ENCODE measurements at places on chromosomes 4 and X. TPM values are rescaled to one million over a fixed set of nuclear protein-coding genes. Genes with fewer than 3 reads are reported as not detected.

DNA sequence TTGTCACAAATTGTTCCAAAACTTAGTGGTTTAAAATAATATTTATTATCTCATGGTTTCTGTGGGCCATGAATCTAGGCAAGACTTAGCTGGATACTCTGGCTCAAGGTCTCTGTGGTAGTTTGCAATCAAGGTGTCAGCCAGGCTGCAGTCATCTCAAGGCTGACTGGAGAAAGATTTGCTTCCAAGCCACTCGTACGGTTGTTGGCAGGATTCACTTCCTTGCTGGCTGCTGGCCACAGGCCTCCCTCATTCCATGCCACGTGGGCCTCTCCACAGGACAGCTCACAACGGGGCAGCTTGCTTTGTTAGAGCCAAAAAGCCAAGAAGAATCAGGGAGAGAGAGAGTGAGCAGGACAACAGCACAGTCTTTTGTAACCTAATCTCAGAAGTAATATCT, 101.4 kb downstream of the WWC2 start:
- H3K4me1 ChIP-seq: no peaks in the 10 kb centered on the region
- no peak for DNase-seq
- H3K4me3 ChIP-seq: no peak overlapping the region
- no peaks in the 10 kb centered on the region for H3K27me3 ChIP-seq

DNA sequence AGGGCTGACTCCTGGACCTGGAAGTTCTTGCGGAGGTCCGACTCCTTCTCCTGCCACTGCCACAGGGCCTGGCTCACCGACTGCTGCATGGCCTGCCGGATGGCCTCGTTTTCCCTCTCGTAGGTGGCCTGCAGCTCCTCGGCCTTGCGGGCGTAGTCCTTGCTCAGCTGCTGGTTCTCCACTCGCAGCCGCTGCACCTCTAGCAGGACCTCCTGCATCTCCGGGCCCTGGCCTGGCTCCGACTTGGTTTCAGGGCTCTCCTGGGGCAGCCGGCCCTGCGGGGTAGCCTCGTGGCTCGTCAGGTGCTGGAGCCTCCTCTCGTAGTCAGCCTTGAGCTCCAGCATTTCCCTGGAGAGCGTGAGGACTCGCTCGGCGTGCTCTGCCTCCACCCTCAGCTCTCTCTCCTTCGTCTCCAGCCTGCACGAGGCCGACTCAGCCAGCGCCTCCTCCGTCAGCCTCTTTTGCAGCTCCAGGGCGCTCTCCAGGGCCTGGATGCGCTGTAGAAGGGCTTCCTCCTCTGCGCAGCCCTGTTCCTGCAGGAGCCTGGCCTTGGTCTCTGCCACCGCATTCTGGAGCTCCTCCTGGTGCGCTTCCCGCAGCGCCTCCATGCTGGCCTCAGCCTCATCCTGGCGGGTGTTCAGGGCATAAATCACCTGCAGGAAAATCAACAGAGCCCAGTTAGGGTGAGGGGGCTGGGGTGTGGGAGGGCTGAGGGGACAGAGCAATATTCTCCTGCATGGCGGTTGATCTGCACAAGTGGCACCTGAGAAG, 72.2 kb downstream of the FAM184B start:
- no peak for DNase-seq
- no peaks in the 10 kb centered on the region for H3K36me3 ChIP-seq
- H3K27ac ChIP-seq: no peak overlapping the region
- H3K4me3 ChIP-seq: no peak overlapping the region
- H3K4me1 ChIP-seq: no peaks in the 10 kb centered on the region
- no peaks in the 10 kb centered on the region for H3K27me3 ChIP-seq

DNA sequence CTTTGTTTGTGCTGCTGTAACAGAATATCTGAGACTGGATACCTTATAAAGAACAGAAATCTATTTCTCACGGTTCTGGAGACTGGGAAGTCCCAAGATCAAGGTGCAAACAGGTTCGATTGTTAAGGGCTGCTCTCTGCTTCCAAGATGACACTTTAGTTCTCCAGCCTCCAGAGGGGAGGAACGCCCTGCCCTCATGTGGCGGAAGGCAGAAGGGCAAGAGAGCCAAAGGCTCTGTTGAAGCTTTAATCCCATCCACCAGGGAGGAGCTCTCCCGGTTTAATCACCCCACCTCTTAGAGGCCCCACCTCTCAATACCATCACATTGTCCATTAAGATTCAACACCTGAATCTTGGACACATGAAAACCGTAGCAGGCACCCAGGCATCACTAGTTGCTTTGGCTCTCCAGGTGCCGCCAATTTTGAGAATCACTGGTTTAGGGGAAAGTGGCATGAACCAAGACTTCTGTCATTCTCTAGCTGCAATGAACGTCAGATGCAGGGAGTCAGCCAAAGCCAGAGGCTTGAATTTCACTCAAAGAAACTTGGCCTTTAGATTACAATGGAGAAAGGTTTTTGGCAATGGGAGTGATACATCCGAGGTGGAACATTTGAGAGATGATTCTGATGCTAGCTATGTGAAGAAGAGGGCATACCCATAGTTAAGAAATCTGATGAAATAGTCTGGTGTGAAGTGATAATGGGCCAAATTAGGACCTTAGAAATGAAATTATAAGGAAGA, 15.7 kb downstream of the FHL1 start:
- no peak overlapping the region for H3K4me3 ChIP-seq
- no peaks in the 10 kb centered on the region for H3K4me1 ChIP-seq
- H3K27ac ChIP-seq: no peak overlapping the region
- no peaks in the 10 kb centered on the region for H3K27me3 ChIP-seq

DNA sequence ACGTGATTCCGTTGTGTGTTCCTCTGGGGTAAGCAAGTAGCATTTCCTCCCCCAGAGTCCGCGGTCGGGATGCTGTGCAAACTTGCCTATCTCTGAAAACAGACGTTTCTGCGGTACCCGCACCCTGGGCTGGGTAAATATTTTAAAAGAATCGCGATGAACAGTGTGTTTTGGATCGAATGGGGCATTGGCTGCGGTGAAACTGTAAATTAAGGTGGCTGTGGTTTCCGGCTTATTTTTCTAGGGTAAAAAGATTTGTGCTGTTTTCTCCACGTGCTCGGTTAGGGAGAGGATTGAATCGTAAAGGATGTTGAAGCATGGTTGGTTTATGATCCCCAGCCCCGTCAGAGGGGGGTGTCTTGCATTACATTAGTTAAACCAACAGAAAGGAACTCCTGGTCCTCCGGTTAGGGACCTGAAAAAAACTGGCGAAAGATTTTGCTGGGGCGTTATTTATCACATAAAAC, 1.2 kb downstream of the HHIP start:
- no peaks in the 10 kb centered on the region for H3K36me3 ChIP-seq
- no peak overlapping the region for H3K27ac ChIP-seq
- no peak overlapping the region for H3K4me3 ChIP-seq
- no peaks in the 10 kb centered on the region for H3K4me1 ChIP-seq
- no peak for DNase-seq

MAGED4B gene
- 32.1 TPM for total RNA-seq

DNA sequence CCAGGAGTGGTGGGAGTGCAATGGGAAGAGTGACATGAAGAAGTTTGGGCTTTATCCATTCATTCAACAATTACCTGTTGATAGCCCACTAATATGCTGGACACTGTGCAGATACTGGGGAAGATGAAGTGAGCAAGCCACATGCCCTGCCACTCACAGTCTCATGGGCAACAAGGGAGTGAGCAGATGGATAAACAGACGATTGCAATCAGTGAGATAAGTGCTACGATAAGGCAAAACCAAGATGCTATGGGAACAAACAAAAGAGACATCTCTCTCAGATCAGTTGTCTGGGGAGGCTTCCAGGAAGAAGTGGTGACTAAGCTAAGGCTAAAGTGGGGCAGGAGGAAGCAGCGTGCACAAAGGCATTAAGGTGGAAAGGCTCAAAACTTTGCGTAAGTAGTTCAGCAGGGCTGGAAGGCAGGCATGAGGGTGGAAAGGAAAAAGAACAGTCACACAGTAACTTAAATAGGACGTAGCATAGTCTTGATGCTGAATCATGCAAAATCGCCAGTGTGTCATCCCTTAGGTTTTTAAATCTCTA, 31.7 kb downstream of the GAB3 start:
- DNase-seq: no peak
- H3K4me1 ChIP-seq: no peaks in the 10 kb centered on the region
- no peak overlapping the region for H3K4me3 ChIP-seq
- no peaks in the 10 kb centered on the region for H3K36me3 ChIP-seq

TMEM271 gene
- total RNA-seq: not detected

Measured in cardiac muscle cell (in vitro differentiated cells and primary cell).